Spinal cord (tissue), 10 donors: ENCODE measurements at places on chromosomes 11 and 22. TPM values are rescaled to one million over a fixed set of nuclear protein-coding genes. Genes with fewer than 3 reads are reported as not detected.

Gene ARHGEF12
- 179 TPM for total RNA-seq

Gene DSCAML1
- total RNA-seq, result 4.4 TPM

Gene PRR5
- 12.1 TPM for total RNA-seq

Gene RAB30
- total RNA-seq, result 69.8 TPM

Gene FOLH1
- total RNA-seq, result 7.7 TPM

Gene SPON1
- 84.4 TPM for total RNA-seq

Gene MOGAT2
- not detected for total RNA-seq

Gene MRGPRF
- 13.4 TPM for total RNA-seq

Gene LRRC56
- 2.9 TPM for total RNA-seq

Gene GGTLC3
- not detected for total RNA-seq

Gene PATE2
- total RNA-seq, result 0.61 TPM

Gene MMP13
- 1.5 TPM for total RNA-seq

Gene KCNK4
- total RNA-seq, result 1.0 TPM

Gene TMEM191B
- total RNA-seq, result 3.4 TPM

Gene DEUP1
- total RNA-seq, result 0.66 TPM

Gene ZBTB44
- total RNA-seq, result 33.2 TPM

Gene CEND1
- total RNA-seq, result 13.0 TPM

Gene E2F8
- total RNA-seq, result 2.3 TPM

Gene RBMXL2
- 1.4 TPM for total RNA-seq

Gene USH1C
- total RNA-seq, result 3.1 TPM

Gene KRTAP5-9
- not detected for total RNA-seq

Gene CCDC87
- total RNA-seq, result 0.77 TPM

Gene FGF19
- not detected for total RNA-seq

Gene PGA5
- 0.50 TPM for total RNA-seq

Gene RASGRP2
- 18.8 TPM for total RNA-seq

Gene DAGLA
- 3.9 TPM for total RNA-seq

Gene HBB
- total RNA-seq, result 2,002 TPM

Gene GLYATL1
- 3.6 TPM for total RNA-seq

Gene ADORA2A
- 9.6 TPM for total RNA-seq

Gene COA4
- 71.5 TPM for total RNA-seq

Gene FAR1
- total RNA-seq, result 160 TPM

Gene GGTLC2
- total RNA-seq, result not detected

Gene OVCH2
- not detected for total RNA-seq

Gene OR52I2
- not detected for total RNA-seq

Gene PAMR1
- total RNA-seq, result 35.2 TPM

Gene GAL
- total RNA-seq, result 1.2 TPM

Gene PHF21B
- total RNA-seq, result 6.5 TPM

Gene RNF26
- 6.6 TPM for total RNA-seq

Gene LMNTD2
- total RNA-seq, result 1.4 TPM

Gene YPEL4
- 3.3 TPM for total RNA-seq

Gene JAML
- total RNA-seq, result 8.9 TPM

Gene NAALAD2
- total RNA-seq, result 28.1 TPM

Gene MAJIN
- total RNA-seq, result not detected

Gene TMEM9B
- total RNA-seq, result 57.2 TPM

Gene MRPL40
- total RNA-seq, result 53.8 TPM

Gene SLC22A8
- 95.5 TPM for total RNA-seq

Gene TSGA10IP
- total RNA-seq, result 0.39 TPM

Gene ST3GAL4
- total RNA-seq, result 48.2 TPM

Gene IGSF22
- total RNA-seq, result 1.3 TPM

Gene HORMAD2
- total RNA-seq, result 0.11 TPM

Gene NRGN
- 1.8 TPM for total RNA-seq

Gene PKP3
- total RNA-seq, result 0.69 TPM

Gene TREH
- total RNA-seq, result not detected

Gene MRGPRX4
- not detected for total RNA-seq

Gene USP35
- total RNA-seq, result 7.4 TPM

Gene OR52D1
- total RNA-seq, result not detected

Gene FOLR3
- total RNA-seq, result 0.89 TPM

Gene SCGB1D2
- not detected for total RNA-seq
